RWPE1 (cell line): ENCODE measurements at places on chromosomes 6 and 20.

DNA sequence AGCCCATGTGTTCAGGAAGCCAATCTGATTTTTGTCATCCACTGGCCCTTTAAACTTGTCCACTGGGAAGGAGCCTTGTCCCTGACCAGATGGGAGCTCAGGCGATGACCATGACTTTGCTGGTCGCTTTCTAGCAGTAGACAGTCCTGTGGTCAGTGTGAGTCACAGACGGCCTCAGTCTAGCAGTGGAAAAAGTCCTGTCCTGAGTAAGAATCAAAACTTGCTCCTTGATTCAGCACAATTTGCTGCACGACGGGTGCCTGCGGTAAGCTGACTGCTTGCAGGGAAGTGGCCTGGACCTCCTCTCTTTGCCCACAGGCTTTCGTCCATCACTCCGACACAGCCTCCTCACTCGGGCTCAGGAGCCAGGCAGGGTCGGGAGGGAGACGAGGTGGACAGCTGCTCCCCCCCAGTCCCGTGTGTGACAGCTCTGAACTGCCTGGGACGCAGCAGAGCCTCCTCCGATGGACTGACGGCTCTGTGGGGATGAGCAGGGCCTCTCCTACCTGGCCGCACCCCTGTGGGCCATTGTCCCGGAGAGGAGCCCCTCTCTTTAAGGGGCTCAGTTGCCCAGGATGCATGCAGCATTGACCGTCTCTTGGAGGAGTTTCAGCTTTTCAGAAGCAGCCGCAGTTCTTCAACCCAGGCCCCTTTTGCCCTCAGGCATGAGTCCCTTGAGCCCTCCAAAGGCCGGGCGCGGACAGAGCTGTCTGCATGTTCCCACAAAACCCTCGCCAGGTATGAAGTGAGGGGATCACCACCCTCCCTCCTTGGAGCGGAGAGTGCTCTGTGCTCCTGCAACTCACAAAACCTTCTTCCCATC, 209.2 kb downstream of the ANKRD60 start:
- no peak for DNase-seq

GRCh38 chr6:6780231-6780630, 191.7 kb downstream of the LY86 start:
- no peak for DNase-seq

DNA sequence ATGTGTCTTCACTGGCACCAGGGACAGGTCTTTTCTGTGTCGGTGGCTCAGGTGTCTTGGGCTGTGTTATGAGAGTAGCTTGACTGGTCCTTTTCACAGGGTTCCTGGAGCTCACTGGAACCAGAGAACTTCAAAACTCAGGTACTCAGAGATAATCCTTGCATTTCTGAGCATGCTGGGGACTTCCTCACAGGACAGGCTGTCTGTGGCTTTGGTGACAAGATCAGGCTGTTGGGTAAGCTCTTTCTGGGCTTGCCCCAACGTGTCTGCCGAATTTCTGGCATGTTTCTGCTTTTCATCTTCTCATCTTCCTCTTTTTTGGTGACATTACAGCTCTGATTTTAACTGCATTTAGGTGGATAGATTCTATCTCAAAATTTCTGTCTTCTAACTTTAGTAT, 270.0 kb downstream of the CDH26 start:
- DNase-seq: no peak

GRCh38 chr6:168999392-168999791, 254.3 kb downstream of the THBS2 start:
- DNase-seq: peak; percentile 90

GRCh38 chr20:5397393-5397792, 80.6 kb upstream of the PROKR2 start:
- DNase-seq: peak; percentile 30

- peak; percentile 57 for DNase-seq
Measured at GRCh38 chr6:109187399-109188114, 92.2 kb downstream of the CEP57L1 start.

GRCh38 chr20:378961-379336, 1.6 kb upstream of the TRIB3 start:
- DNase-seq: no peak

DNA sequence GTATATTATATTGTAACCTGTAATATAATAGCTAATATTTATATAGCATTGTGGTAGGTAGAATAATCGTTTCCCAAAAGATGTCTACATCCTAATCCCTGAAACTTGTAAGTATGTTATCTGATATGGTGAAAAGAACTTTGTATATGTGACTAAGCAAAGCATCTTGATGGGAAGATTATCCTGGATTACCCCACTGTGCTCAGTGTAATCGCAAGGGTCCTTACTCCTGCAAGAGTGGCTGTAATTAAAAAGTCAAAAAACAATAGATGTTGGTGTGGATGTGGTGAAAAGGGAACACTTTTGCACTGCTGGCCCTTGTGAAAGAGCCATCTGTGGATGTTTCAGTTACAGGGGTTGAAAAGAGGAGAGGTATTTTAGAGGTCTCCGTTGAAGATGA, 95.2 kb downstream of the EDN1 start:
- DNase-seq: no peak

GRCh38 chr20:13337090-13337784, 116.2 kb downstream of the ISM1 start:
- DNase-seq: no peak

DNA sequence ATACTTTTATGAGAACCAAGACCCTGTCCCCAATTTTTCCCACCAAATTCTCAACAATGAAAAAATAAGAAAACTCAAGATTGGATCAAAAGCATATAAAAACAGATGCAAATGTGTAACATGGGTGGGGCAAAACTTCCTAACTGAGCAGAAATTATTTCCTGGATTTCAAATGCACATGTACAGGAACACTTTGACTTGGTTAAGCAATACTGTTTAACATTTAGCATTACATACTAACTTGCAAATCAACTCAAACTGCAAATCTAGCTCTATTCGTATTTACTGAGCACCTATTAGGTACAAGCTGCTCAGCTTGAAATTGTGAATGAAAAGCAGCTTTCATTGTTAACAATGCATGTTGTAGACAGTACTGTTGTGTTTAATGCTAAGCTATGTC, 40.2 kb downstream of the BMP5 start:
- no peak for DNase-seq

GRCh38 chr20:5402903-5403531, 86.3 kb upstream of the PROKR2 start:
- peak; percentile 34 for DNase-seq

- no peak for DNase-seq
Measured at GRCh38 chr6:37010402-37010892, 5.0 kb downstream of the FGD2 start.

GRCh38 chr20:63317061-63317460, 24.1 kb downstream of the COL20A1 start:
- DNase-seq: no peak

DNA sequence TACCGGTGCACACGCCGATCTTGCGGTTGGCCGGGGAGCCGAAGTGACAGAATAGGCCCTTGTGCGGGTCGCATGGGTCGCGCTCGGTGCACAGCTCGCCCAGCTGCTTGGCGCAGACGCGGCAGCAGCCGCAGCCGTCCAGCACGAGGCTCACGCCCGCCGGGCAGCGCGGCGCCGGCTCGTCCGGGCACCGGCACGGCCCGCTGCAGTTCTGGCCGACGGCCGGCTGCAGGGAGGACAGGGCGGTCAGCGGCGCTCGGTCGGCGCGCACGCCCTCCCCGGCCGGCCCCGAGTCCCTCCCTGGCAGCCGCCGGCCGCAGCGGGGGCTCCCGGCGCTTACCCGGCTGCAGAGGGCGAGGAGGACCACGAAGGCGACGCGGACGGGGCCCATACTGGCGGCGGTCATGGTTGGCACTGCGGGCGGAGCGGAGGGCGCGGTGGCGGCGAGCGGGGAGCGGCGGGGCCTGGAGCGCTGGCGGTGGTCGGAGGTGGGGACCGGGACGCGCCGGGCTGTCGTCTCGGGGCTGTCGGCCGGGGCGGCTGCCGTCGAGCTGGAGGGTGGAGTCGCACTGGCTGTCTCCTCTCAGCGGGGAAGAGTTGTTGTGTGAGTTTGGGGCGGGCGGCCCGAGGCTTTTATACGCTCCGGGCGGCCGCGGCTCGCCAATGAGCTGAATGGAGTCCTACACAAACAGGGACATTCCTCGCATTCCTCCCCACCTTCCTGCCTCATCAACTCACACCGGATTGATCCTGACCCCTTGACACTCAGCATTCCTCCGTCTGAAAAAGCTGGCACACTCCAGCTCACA, at the start of gene CCN2:
TSS of gene CCN2 (minus strand) at position 606 of the 809 bp plus-strand sequence. CDS start at position 406, 200 bp downstream.
- DNase-seq: peak; percentile 94

DNA sequence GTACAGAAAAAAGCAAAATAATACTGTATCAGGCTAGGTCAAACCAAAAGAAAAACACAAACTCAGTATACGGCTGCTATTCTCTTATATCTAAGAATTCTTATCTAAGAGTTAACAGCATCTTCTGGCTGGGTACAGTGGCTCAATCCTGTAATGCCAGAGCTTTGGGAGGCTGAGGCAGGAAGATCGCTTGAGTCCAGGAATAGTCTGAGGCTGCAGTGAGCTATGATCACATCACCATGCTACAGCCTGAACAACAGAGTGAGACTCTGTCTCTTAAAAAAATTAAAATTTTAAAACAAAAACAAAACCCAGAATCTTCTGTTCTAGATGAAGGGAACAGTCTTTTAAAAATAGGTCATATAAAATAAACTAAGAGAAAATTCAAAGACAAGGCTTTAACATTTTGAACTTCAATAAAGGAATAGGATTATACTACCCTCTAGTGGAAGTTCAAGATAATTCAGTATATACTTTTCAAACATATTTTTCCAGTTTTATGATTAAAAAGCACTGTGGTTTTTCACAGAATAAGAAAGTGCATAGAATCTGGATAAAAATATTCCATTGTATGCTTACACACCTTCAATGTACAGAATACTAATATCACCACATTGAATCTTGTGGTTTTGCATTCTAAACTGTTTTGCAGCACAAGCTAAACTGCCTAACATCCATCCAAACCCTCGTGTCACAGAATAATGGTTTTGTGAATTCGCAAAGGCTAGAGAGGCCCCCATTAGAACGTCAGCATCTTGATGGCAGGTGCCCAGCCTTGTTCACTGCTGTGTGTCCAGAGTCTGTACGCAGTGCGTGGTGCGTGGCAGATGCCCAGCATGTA, 39.3 kb downstream of the DTNBP1 start:
- peak; percentile 13 for DNase-seq

- DNase-seq: peak; percentile 77
Measured at GRCh38 chr6:159979136-159979874, 10.4 kb downstream of the IGF2R start.

DNA sequence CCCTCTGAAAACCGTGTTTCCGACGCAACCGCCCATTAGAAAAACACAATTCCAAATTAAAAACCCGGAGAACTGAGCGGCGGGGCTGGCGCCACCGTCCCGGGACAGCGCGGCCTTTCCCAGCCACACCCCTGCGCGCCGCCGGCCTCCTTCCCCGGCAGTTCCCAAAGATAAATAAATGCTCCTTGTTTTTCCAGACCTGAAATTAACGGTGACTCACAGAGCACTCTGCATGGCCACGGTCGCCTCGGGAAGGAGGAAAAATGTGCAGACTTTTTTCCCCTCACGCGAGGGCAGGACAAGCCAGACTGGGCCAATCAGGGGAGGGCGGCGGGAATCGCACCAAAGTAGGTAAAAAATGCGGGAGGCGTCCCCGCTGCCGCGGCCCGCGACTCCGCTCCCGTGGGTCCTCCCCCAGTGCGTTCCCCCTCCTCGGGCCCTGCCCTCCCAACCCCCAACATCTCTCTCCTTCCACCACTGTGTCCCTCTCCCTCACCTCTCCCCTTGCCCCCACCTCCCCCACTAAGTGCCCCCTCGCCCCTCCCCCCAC, 828 bp upstream of the DSTN start:
- DNase-seq: peak; percentile 94

- DNase-seq: no peak
Measured at GRCh38 chr6:134389129-134389528, 71.2 kb upstream of the SGK1 start.

DNA sequence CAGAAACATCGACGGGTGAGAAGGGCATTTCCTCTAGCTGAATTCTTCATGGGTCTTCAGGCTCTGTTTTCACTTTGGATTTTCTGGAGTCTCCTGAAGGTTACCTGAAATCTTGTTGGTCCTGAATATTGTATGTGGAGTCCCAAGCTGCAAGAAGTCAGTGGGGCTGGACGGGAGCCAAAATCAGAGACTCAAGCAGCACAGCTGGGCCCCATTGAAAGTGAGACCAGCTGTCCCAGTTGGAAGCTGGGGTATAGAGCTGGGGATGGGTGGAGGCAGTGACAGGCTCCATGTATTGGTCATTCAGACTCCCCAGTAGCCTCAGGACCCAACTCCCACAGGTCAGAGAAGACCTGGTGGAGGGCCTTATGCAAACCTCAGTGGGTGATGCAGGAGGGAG, 111.3 kb upstream of the MLN start:
- DNase-seq: no peak

DNA sequence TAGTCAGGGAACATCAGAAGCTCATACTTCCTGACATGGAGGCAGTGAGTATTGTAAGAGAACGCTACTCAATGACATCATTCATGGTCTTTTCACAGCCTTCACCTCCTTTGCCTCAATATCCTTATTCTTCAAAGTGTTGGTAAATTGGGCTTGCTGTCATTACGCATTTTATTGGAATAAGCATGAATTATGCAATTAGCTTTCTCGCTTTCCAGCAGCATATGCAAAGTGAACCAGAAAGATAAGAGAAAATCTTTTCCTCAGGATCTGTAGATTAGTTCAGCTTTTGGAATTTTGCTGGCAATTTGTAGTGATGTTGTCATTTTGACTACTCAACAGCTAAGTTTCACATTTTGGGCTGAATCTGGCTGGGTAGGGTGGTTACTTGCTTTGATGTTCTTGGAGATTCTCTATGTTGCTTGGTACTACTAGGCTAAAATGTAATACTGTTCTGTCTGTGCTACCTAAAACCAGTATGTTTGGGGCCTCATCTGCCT, 1012.1 kb downstream of the KIF16B start:
- no peak for DNase-seq

- no peak for DNase-seq
Measured at GRCh38 chr6:19812512-19813119, 24.6 kb upstream of the ID4 start.

DNA sequence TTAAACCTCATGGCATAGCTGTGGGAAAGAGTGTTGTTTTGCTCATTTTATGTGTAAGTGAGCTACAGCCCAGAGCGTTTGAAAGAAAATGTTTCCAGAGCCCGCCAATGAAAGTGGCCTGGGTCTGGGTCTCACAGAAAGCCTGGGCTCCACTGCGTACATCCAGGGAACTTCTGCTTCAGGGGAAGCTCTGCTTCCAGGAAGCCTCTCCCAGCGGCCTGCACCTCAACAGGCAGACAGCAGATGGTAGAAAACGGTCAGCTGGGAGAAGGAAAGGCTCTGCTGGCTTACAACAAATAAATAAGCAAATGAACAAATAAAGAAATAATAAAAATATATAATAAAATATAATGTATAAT, 270.5 kb upstream of the SUPT3H start:
- no peak for DNase-seq
